ENCODE measurements at places on chromosomes 12 and 14.

- no peak for DNase-seq
Observed at GRCh38 chr12:98763656-98764055, 118.6 kb downstream of the APAF1 start.

- no peak for DNase-seq
Observed at GRCh38 chr14:91413547-91414474, 3.8 kb downstream of the CCDC88C start.

- DNase-seq: peak; percentile 53
Observed at GRCh38 chr14:85934886-85935254, 404.9 kb downstream of the FLRT2 start.

- DNase-seq: peak; percentile 56
Observed at GRCh38 chr12:5648692-5649359, 216.9 kb downstream of the NTF3 start.

DNA sequence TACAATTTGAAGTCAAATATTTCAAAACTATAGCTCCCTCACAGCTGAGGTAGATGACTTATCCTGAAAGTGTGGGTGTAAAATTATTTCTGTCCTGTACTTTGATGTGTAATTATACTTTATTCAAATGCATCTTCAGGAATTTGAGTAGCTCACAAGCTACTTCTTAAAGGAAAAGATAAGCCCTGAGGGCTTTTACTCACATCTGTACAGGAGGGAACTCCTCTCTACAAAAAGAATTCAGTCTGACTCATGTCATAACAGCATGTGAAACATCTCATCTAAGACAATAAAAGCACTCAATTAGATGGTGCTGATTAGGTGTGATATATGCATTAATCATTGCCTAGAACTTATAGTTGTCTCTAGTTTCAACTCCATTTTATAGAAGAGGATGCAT is 452.0 kb downstream of the PRKD1 start:
- DNase-seq: no peak

GRCh38 chr14:25756876-25757275 is 706.9 kb upstream of the STXBP6 start:
- no peak for DNase-seq

- DNase-seq: peak; percentile 49
Observed at GRCh38 chr12:90015228-90015627, 306.6 kb upstream of the ATP2B1 start.

DNA sequence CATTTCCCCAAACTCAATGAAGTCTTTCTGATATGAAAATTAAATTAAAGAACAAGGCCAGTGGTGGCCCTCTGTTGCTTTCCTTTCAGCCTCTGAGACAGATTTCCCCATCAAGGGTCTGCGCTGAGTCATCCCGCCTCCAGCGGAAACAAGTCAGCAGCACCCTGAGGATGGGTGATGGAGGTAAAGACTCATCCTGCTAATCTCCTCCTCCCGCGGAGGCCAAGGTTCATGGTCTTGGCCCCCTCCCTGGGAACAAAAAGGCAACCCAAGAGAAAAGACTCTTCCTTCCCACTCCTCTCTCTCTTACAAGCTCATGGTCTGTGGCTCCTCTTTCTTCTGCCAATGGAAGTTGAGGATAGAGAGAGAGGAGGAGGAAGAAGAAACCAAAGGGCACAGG is 9.0 kb upstream of the NUMB start:
- peak; percentile 25 for DNase-seq

- DNase-seq: no peak
Observed at GRCh38 chr14:28083389-28083788, 683.2 kb upstream of the FOXG1 start.

DNA sequence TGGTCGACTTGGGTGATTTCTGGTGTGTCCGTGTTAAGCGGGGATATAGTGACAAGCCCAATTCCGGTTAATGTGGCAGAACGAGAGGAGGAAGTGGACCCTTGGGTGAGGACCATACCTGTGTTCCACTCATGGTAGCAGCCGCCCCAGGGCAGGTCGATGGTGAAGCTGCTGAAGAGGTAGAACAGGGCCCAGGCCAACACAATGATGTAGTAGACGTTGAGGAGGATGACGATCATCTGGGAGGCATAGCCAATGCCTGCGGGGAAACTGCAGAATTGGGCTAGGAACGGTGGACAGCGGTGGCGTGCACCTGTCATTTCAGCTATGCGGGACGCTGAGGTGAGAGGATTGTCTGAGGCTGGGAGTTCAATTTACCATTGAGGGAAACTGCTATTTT is 20.1 kb downstream of the SLC6A13 start:
- DNase-seq: no peak

GRCh38 chr14:22509036-22509709 is 79.9 kb downstream of the DAD1 start:
- no peak for DNase-seq

GRCh38 chr14:93286212-93286890 is 46.5 kb downstream of the BTBD7 start:
- peak; percentile 32 for DNase-seq

Data from fibroblast of skin of abdomen (primary cell).